HepG2 (cell line): ENCODE measurements at places on chromosomes 3 and 15. TPM values are rescaled to one million over a fixed set of nuclear protein-coding genes. Genes with fewer than 3 reads are reported as not detected.
A peak's percentile ranks its signal among the peaks of the same experiment; 100 is the strongest.

Gene WNT7A
- total RNA-seq = not detected in 2 replicates

Gene SIDT1
- total RNA-seq = 0.07 TPM in 1 of 2 replicates, not detected in the other

Gene SLC24A5
- total RNA-seq = not detected in 2 replicates

Gene ACKR2
- total RNA-seq = 1.1 TPM in 2 replicates

Gene CP
- total RNA-seq = 21.1 and 42.6 TPM in 2 replicates

Gene GOLGA6D
- total RNA-seq = not detected in 2 replicates

Gene RAB6B
- 0.17 TPM in 1 of 2 replicates, not detected in the other for total RNA-seq

Gene LRRC31
- not detected in 2 replicates for total RNA-seq

Gene CLN6
- 11.1 and 27.1 TPM in 2 replicates for total RNA-seq

DNA sequence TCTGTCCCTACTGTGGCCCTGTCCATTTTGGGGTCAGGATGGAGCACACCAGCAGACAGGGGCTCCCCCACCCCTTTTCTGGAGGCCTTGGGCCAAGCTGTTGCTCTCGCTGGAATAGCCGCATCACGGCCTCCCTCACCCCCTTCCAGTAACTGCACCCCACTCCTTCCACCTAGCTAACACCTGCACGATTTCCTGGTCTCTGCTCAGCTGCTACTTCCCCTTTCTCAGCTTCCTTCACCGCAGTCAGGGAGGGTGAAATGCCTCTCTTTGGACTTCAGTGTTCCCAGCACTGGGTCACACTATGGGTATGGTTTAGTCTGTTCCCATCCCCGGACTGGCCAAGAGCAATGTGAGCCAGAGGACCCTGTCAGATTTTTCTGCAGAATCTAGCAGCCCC is 400.2 kb downstream of the MCTP2 start:
- H3K4me1 ChIP-seq = no peaks in the 10 kb centered on the region
- no peak for DNase-seq
- H3K27me3 ChIP-seq = no peaks in the 10 kb centered on the region
- no peak overlapping the region for H3K27ac ChIP-seq
- no peak overlapping the region for H3K4me3 ChIP-seq

GRCh38 chr3:64399205-64399800 is 174.0 kb upstream of the PRICKLE2 start:
- H3K27me3 ChIP-seq = no peaks in the 10 kb centered on the region
- no peaks in the 10 kb centered on the region for H3K4me1 ChIP-seq
- H3K27ac ChIP-seq = no peak overlapping the region
- no peak overlapping the region for H3K4me3 ChIP-seq
- DNase-seq = peak; percentile 21

DNA sequence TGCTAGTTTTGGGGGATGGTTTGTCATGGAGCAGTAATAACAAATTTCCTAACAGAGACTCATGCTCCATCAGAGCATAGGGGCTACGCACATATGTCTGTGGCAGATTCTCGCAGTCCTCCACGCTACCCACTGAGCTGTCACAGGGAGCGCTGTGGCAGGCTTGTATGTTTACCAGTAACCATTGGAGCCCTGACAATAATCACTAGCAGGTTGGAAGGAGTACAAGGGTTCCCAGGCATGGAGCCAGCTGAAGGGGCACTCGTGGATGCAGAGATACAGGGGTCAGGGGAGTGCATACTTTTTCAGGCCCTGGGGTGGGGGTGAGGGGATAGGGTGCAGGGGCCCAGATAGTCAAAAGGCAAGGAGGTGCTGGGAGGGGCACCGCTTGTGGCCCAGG is 7.9 kb upstream of the GP9 start:
- H3K27ac ChIP-seq = no peak overlapping the region
- DNase-seq = no peak
- no peaks in the 10 kb centered on the region for H3K36me3 ChIP-seq
- H3K4me3 ChIP-seq = no peak overlapping the region
- no peaks in the 10 kb centered on the region for H3K27me3 ChIP-seq

GRCh38 chr15:69119001-69119400 is 41.4 kb upstream of the GLCE start:
- no peaks in the 10 kb centered on the region for H3K36me3 ChIP-seq
- no peak for DNase-seq
- no peak overlapping the region for H3K4me3 ChIP-seq

DNA sequence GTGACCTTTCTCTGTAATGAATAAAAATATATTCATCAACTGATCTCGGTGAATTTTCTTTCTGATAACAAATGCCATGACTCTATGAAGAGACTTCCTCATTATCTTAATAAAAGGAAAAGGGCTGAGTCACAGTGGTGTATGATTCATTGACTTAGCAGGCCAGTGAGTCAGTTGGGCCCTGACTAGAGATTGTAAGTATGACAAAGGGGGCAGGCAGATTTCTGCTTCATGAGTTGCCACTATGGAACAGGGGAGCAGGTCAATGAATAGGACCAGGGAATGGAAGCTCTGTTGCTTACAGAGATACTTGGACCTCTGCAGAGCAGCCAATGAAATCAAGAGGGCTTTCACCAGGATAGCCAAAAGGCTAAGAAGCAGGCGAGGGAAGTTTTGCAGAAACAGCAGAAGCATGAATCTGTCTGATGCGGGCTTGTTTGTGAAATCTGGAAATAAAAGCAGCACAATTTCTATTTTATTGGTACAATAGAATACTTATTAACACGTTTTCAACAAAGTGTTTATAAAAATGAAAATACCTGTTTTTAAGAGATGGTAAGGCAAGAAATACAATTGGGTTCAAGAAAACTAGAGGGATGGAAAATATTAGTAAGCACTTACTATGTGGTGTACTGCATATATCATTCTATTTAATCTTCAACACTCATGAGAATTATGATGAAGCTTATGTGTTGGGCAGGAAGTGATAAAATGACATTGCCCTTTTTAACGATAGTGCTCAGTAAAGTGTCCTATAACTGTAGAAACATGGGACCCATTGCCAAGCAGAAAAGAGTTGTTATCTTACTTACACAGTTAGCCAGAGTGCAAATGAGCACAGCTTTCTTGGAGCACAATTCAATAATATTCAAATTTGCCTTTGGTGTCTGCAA is 169.8 kb upstream of the MYRIP start:
- no peak overlapping the region for H3K27ac ChIP-seq
- DNase-seq = peak; percentile 40
- no peak overlapping the region for H3K4me3 ChIP-seq
- H3K36me3 ChIP-seq = no peaks in the 10 kb centered on the region
- H3K27me3 ChIP-seq = no peaks in the 10 kb centered on the region
- H3K4me1 ChIP-seq = no peaks in the 10 kb centered on the region

- H3K27me3 ChIP-seq = no peaks in the 10 kb centered on the region
- no peak overlapping the region for H3K27ac ChIP-seq
- H3K4me3 ChIP-seq = no peak overlapping the region
- peaks cover 86% of the 10 kb centered on the region for H3K36me3 ChIP-seq
Observed at GRCh38 chr15:65558336-65558735, 28.1 kb downstream of the HACD3 start.

- DNase-seq = no peak
- no peaks in the 10 kb centered on the region for H3K4me1 ChIP-seq
- H3K36me3 ChIP-seq = no peaks in the 10 kb centered on the region
- H3K27ac ChIP-seq = no peak overlapping the region
- no peak overlapping the region for H3K4me3 ChIP-seq
- no peaks in the 10 kb centered on the region for H3K27me3 ChIP-seq
Observed at GRCh38 chr3:63029326-63029725, 154.1 kb upstream of the CADPS start.

DNA sequence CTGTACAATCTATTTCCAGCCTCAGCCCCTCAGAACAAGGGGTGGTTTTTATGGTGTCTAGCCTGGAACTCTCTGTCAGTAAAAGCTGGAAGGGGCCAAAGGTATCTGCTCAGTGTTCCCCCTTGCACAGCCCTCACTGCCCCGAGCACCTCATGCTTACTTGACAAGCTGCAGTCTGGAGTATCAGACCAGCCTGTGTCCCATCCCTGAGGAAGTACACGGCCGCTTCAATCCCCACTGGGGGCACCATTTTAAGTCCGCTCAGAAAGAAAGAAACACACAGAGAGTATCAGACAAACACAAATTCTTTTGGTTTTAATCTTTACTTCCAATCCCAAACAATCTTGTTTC is 32.4 kb downstream of the UMPS start:
- H3K4me3 ChIP-seq = no peak overlapping the region
- peaks cover 32% of the 10 kb centered on the region for H3K36me3 ChIP-seq
- peaks cover 23% of the 10 kb centered on the region for H3K4me1 ChIP-seq
- H3K27me3 ChIP-seq = no peaks in the 10 kb centered on the region
- no peak for DNase-seq

GRCh38 chr3:52231502-52232278 is 6.2 kb upstream of the TLR9 start:
- DNase-seq = no peak
- H3K27me3 ChIP-seq = no peaks in the 10 kb centered on the region
- peaks cover 50% of the 10 kb centered on the region for H3K36me3 ChIP-seq
- no peak overlapping the region for H3K4me3 ChIP-seq
- H3K27ac ChIP-seq = no peak overlapping the region

- peak overlapping the region; percentile 64 for H3K27ac ChIP-seq
- peaks cover 7% of the 10 kb centered on the region for H3K36me3 ChIP-seq
- H3K27me3 ChIP-seq = no peaks in the 10 kb centered on the region
- peaks cover 56% of the 10 kb centered on the region for H3K4me1 ChIP-seq
- DNase-seq = no peak
Observed at GRCh38 chr3:141388395-141388794, 20.1 kb downstream of the ZBTB38 start.

DNA sequence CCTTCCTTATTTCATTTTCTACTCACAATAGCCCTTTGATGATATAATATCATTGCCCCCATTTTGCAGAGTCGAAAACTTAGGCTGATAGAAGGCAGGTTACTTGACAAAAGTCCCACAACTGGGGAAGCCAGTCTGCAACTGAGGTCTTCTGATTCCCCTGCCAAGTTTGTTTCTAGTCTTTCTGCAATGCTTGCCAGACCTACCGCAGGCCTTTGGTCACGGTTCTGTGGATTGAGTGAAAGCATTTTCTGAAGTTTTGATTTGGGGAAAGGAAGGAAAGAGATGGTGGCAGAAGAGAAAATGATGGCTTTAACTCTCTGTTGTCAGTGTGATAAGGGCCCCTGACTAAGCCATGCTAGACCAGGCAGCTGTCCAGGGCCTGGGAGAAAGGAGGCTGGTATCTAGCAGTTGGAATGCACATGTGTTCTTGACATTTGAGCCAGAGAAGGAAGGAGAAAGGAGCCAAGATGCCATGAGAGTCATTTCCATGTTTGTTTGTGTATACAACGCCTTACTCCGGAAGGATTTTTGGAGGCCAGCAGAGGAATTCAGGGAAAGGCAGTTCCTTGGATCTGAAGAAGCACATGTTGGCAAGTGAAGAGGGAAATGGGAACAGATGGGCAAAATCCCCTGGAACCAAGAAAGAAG is 29.9 kb downstream of the FAH start:
- no peaks in the 10 kb centered on the region for H3K4me1 ChIP-seq
- H3K27me3 ChIP-seq = no peaks in the 10 kb centered on the region
- peaks cover 24% of the 10 kb centered on the region for H3K36me3 ChIP-seq
- DNase-seq = no peak
- H3K27ac ChIP-seq = no peak overlapping the region

GRCh38 chr3:175193815-175194518 is 334.8 kb downstream of the NAALADL2 start:
- no peaks in the 10 kb centered on the region for H3K27me3 ChIP-seq
- H3K36me3 ChIP-seq = no peaks in the 10 kb centered on the region
- DNase-seq = no peak
- no peak overlapping the region for H3K27ac ChIP-seq

GRCh38 chr3:34207806-34208205 is 409.4 kb downstream of the PDCD6IP start:
- H3K27ac ChIP-seq = no peak overlapping the region
- H3K4me1 ChIP-seq = no peaks in the 10 kb centered on the region
- DNase-seq = no peak
- H3K27me3 ChIP-seq = no peaks in the 10 kb centered on the region
- no peak overlapping the region for H3K4me3 ChIP-seq

GRCh38 chr3:140170612-140171011 is 235.6 kb downstream of the CLSTN2 start:
- no peak for DNase-seq
- H3K36me3 ChIP-seq = no peaks in the 10 kb centered on the region
- H3K27ac ChIP-seq = no peak overlapping the region
- H3K27me3 ChIP-seq = no peaks in the 10 kb centered on the region
- no peaks in the 10 kb centered on the region for H3K4me1 ChIP-seq
- H3K4me3 ChIP-seq = no peak overlapping the region

DNA sequence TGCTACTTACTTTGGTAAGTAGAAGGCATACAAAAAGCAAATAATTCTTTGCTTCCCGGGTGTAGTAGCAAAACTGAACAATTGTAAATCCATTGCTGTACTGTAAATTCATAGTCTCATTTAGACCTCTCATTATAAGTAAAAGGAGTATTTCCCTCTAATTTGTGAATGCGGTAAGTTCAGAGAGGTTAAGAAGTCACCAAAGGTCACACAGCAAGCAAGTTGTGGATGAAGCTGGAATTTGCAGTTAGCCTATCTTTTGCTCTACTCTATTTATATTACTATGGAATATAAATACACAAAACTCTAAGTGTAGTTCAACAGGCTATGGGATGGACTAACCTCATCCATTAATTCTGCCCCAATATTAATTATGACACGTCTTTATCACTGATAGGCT is 508.3 kb downstream of the MCTP2 start:
- H3K4me1 ChIP-seq = no peaks in the 10 kb centered on the region
- H3K36me3 ChIP-seq = no peaks in the 10 kb centered on the region
- no peak for DNase-seq

- DNase-seq = no peak
- peaks cover 31% of the 10 kb centered on the region for H3K4me1 ChIP-seq
- no peaks in the 10 kb centered on the region for H3K27me3 ChIP-seq
- no peak overlapping the region for H3K4me3 ChIP-seq
- H3K36me3 ChIP-seq = peaks cover 5% of the 10 kb centered on the region
Observed at GRCh38 chr15:45168286-45168685, 19.5 kb downstream of the SHF start.

- no peaks in the 10 kb centered on the region for H3K27me3 ChIP-seq
- no peak overlapping the region for H3K27ac ChIP-seq
- H3K36me3 ChIP-seq = peaks cover 3% of the 10 kb centered on the region
- H3K4me1 ChIP-seq = no peaks in the 10 kb centered on the region
Observed at GRCh38 chr3:24128199-24129005, 183.3 kb downstream of the NR1D2 start.

DNA sequence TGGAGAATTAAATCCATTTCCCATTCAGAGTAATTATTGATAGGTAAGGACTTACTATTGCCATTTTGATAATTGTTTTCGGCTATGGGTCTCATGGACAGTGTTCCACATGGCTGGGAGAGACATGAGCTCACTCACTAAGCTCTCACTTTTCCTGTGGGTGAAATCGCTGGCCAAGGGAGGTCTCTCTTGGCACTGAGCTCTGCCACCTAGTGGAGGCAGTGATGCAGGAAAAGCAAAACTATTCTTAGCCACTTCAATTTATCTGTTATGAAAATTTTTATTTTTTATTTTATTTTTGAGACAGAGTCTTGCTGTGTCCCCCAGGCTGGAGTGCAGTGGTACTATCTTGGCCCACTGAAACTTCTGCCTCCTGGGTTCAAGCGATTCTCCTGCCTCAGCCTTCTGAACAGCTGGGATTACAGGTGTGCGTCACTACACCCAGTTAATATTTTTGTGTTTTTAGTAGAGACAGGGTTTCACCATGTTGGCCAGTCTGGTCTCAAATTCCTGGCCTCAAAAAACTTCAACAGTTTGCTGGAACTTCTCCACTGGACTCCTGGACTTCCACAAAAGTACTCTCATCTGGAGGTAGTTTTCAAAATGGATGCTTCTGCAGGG is 4.7 kb upstream of the RNF13 start:
- H3K4me3 ChIP-seq = no peak overlapping the region
- H3K27ac ChIP-seq = no peak overlapping the region
- H3K27me3 ChIP-seq = no peaks in the 10 kb centered on the region

- H3K27ac ChIP-seq = no peak overlapping the region
- no peak for DNase-seq
- H3K27me3 ChIP-seq = no peaks in the 10 kb centered on the region; the same call in 1 of the 2 replicates
- no peaks in the 10 kb centered on the region for H3K36me3 ChIP-seq
- H3K4me3 ChIP-seq = no peak overlapping the region
- H3K4me1 ChIP-seq = no peaks in the 10 kb centered on the region
Observed at GRCh38 chr3:38773528-38773927, 42.5 kb downstream of the SCN10A start.
